RPMI7951 (cell line): ENCODE measurements at places on chromosomes 4 and X. TPM values are rescaled to one million over a fixed set of nuclear protein-coding genes. Genes with fewer than 3 reads are reported as not detected.

The PRKG2 gene
- not detected in 2 replicates for total RNA-seq

The MAPK10 gene
- total RNA-seq: 14.5 and 15.0 TPM in 2 replicates

The CT45A10 gene
- total RNA-seq: 0.29 and 0.72 TPM in 2 replicates

The PPARGC1A gene
- 0.20 and 0.24 TPM in 2 replicates for total RNA-seq

DNA sequence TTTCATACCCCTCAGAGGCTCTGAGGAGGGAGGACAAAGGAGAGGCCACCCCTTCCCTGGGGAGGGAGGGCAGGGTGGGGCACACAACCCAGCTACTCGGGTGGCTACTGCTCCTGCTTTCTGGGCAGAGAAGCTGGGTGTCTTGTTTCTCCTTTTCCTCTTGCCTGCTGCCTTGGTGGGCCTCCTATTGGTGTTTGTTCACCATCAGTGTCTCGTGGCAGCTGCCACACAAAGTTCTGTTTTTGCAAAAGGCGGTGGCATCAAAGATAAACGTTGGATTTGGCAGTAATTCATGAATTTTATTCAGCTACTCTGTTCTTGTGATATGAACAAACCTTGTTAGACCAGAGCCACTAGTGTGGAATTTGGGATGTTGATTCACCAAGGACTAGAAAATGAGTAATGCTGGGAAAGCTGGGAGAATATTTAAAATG, 153.0 kb upstream of the SCML1 start:
- DNase-seq: peak; percentile 65

DNA sequence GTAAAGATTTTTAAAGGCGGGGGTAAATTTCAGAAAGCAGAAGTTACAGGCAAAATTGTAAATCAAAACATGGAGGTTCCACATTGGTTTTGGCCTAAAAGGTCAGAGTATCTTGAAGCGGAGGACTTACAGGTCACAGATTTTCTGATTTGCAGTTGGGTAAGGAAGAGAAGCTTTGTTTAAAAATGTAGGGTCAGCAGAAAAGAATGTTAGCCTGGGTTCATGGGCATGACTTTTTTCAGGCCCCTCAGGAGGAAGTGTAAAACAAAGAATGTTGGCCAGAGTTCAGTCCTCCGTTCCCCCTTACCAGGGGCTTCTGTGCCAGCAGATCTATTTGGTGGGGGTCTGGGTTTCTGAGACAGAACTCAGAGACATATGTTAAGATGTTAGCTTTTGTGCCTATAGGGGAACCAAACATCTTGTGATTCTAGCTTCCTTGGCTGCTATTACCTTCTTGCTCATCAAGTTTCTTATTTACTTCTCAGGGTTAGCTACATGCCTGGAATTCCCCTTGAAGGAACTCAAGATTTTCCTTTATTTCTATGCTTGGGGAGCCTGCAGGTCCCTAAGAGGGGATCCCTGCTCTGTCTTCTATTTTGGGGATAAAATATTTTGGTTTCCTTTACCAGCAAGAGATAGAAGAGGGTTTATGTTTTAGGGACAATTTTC, 160.3 kb downstream of the ANK2 start:
- no peak for DNase-seq

- peak; percentile 18 for DNase-seq
Measured at GRCh38 chr4:5460106-5460801, 248.1 kb downstream of the EVC2 start.
